Ascending aorta (tissue), 2 donors: ENCODE measurements at places on chromosomes 6 and 20. TPM values are rescaled to one million over a fixed set of nuclear protein-coding genes. Genes with fewer than 3 reads are reported as not detected.

DNA sequence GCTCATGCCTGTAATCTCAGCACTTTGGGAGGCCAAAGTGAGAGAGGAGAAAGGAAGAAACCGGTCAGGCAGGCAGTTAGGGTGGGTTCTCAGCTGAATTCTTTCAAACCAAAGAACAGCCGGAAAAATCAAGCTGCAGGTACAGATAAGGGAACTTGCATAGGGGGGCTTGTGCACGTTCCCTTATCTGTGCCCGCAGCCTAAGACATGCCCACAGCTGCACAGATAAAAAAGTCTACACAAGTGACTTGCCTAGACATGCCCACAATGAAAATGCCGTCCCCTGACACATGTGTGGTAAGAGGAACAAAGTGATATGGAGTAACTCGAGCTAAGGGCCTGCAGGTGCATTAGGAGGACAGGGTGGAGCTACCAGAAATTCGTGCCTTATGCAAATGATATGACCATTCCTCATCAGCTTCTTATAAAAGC, 175.8 kb upstream of the SALL4 start:
- DNase-seq = no peak

DNA sequence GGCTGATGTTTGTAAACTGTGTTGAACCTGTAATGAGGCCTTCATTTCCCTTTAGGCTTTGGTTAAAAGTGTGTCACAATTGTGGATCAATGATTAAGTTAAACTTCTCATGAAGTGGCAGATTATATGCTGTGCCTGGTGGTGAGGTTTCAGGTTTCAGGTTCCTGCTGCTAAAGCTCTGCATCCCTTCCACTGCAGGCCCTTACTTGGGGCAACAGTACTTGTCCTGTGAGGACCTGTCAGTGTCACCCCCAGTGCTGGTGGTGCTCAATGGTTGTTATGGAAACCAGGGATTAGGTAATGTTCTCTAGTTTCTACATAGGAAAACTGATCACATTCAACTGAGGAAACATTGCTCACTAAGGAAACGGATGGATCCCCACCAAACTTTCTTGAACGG, 18.5 kb downstream of the RPP21 start:
- DNase-seq = no peak

- DNase-seq = no peak
Observed at GRCh38 chr20:61878478-61879302, 187.0 kb downstream of the TAF4 start.

DNA sequence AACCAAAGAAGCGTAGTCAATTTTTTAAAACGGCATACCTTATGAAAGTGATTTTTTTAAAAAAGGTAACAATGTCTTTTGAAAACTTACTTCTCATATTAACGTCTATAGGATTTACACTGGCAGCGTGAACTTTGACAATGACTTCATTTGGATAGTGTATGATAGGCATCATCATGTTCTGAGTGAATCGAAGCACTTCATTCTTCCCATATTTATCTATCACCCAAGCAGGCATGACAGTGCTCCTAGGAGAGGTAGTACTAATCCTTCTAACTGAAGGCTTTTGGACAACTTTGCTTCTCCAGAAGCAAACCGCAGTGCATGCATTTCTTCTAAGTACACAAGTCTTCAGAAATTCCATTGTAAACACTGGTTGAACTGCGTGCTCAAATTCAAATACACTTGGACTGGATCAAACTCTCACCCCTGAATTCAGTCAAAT, 618 bp downstream of the RTN4IP1 start:
- no peak for DNase-seq

DNA sequence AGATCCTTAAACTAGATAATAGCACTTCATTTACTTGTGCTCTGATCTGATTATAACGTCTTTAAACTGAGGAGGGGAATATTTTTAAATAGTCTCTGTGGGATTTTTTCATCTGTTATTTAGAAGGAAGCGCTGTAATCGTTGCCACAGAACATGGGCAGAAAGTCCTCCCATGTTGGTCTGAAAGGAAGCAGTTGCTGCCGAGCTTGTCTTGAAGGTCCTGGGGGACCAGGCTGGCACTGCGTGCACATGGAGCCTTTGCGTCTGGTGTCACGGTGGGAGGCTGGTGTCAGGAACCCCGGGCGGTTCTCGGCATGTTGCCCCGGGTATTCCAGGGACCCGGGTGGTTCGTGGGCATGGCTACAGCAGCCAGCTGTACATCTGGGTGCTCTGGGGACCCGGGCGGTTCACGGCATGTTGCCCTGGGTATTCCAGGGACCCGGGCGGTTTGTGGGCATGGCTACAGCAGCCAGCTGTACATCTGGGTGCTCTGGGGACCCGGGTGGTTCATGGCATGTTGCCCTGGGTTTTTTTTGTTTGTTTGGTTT, 11.5 kb downstream of the TPD52L2 start:
- DNase-seq = no peak

DNA sequence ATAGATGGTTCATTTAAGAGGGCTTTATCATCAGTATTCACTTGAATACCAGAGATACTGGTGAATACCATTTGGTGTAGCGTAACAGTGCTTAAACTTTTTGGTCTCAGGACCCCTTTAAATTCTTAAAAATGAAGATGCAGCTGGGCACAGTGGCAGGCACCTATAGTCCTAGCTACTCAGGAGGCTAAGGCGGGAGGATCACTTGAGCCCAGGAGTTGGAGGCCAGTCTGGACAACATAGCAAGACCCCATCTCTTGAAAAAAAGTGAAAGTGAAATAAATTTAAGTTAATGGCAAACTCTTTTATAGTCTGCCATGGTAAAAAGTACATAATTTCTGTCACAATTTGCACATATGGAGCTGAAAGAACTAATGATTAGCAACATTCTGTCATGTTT, 39.3 kb downstream of the VAPB start:
- DNase-seq = no peak

DNA sequence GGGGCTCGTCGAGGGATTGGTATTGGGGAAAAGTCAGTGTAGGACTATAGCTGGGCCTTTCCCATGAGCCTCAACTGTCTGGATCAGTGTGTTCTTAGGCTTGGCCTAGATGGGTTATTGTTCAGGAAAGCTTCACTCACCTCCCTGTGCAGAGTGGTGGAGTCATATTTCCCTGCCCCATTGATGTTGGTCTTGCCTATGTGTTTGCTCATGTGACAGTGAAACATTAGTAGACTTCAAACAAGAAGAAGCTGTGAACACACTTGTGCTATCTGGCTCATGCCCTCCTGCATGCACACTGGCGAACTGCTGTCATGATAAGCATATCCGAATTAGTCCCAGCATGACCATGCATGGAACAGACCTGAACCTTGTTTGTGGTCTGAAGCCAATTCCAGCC, 171.1 kb downstream of the DHX35 start:
- DNase-seq = no peak

DNA sequence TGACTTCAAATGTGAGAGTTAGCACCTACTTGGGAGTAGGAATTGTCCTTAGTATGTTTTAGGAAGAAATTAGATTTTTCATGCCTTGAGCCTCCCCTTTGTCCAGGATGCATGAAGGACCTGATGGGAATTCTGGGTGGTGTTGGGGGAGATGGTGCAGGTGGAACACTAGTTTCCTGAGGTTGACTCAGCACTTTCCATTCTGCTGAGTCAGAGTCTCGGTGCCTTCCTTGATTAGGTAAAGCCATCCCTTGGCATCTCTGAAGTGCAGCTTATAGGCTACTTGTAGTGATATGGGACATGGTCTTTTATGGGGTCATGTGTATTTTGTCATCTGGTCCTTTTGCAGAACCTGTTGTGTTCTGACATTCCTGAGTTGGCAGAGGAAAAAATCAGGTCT, 105.3 kb downstream of the PHACTR3 start:
- DNase-seq = no peak

DNA sequence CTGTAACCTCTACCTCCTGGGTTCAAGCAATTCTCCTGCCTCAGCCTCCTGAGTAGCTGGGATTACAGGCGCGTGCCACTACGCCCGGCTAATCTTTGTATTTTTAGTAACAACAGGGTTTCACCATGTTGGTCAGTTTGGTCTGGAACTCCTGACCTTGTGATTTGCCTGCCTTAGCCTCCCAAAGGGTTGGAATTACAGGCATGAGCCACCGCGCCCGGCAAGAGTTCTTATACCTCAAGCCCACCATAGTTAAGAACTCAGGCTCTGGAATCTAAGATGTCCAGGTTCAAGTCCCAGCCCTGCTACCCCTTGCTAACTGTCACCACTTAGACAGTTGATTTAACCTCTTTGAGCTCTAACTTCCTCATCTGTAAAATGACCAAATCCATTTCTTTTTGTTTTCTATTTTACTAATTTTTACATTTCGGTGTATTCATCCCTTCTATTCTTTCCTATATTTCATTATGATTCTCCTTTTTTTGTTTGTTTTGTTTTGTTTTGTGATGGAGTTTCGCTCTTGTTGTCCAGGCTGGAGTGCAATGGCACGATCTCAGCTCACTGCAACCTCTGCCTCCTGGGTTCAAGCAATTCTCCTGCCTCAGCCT, 104.8 kb upstream of the ZNF217 start:
- no peak for DNase-seq

- DNase-seq = no peak
Observed at GRCh38 chr6:815348-815738, 122.4 kb upstream of the EXOC2 start.

DNA sequence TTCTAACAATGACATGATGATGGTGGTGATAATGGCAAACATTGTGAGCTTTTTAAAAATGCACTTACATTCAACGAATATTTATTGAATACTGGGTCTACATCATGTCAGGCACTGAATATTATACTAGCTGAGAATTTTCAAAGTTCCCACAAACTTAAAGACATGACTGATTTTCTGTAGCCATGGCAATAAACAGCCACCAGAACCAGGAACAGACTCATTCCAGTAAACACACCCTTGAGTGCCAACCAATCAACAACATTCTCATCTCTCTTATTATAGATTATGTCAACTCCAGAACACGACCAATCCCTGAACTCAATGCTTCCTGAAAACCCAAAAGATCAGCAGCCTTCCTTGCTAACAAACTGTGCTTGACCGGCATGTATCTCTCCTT, 212.4 kb upstream of the RUNX2 start:
- DNase-seq = no peak

- no peak for DNase-seq
Observed at GRCh38 chr20:33673410-33674293, 576 bp downstream of the NECAB3 start.

The MAS1L gene
- total RNA-seq = not detected

The CCHCR1 gene
- 14.7 TPM for total RNA-seq

The FAM162B gene
- total RNA-seq = not detected
